ENCODE measurements at places on chromosomes 1 and 21.

DNA sequence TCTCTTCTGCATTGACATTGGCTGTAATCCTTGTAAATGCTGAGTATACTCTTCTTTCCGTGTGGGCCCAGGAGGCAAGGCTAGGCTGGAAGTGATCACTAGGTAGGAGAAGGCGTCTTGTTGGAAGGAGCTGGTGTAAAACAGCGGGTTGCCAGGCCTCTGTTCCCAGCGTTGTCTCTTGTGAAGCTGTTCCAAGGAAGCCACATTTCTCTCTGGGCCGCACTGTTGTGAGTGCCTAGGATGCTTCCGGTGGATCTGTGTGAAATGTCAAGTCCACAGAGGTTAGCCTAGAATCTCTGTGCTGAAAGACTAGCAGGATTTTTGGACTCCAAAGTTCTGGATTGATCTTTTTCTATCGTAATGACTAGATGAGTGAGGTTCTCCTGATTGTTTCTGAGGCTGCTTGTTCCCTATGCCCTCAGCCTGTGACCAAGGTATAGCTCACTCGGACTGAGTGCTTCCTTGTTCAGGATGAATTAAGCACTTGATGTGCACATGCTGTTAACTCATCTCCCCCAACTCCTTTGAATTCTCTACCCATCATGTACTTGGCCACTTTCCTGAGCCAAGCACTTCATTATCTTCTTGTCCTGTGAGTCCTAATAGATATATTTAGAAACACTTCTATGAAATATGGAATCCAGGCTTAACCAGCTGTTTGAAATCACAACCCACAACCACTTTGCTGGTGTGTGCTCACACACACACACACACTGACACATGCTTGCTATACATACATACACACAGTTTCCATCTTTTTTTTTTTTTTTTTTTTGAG is 63.3 kb downstream of the PBX1 start:
- no peak for DNase-seq

DNA sequence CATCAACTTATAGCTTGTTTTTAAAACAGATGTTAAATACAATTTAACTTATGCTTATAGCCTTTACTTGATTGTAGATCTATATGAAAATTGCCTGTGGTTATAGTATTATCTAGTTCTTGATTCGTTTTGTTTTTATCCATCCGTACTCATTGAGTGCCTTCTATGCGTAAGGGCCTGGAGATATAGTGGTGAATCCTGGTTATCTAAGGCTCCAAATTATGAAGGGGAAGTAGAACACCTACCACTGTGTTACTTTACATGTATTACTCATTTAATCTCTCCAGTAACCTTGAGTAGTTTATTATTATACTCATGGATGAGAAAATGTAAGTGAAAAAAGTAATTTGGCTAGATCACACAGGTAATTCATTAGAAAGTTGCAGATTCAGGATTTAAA is 121.8 kb downstream of the OSBPL9 start:
- DNase-seq, result no peak

DNA sequence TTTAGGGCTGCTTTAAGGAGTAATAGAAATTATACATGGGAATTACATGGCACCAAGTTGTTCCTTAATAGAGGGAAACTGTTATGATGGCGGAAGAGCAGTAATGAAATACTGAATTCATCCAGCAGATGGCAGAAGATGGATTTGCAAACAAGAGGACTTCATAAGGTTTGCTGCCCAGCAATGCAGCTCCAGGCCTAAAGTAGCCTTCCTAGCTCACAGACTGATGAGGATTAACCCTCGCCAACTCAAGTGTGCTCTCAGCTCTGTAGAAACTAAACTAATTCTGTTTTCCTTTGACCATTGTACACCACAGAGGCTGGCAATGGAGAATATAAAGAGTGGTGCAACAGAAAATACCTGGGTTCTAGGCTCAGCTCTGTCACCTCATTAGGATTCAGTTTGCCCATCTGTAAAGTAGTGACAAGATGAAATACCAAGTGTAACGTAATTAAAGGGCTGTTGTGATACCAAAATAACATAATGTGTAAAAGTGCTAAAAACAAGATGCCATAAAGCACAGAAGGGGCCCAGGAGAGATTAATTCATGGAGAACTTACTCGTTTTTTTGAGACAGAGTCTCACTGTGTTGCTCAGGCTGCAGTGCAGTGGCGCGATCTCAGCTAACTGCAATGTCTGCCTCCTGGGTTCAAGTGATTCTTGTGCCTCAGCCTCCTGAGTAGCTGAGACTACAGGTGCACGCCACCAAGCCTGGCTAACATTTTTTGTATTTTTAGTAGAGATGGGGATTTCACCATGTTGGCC is 102.4 kb upstream of the SERBP1 start:
- peak; percentile 71 for DNase-seq

GRCh38 chr1:172121081-172121717 is 279.9 kb downstream of the DNM3 start:
- no peak for DNase-seq

GRCh38 chr1:168945870-168946269 is 160.6 kb upstream of the ATP1B1 start:
- no peak for DNase-seq

All from WERI-Rb-1 (cell line).